H1 (cell line): ENCODE measurements at places on chromosomes 12 and 14. TPM values are rescaled to one million over a fixed set of nuclear protein-coding genes. Genes with fewer than 3 reads are reported as not detected.

SETD3 gene
- total RNA-seq, result 60.1 and 64.0 TPM in 2 replicates

RFLNA gene
- 6.4 and 8.1 TPM in 2 replicates for total RNA-seq

PLD4 gene
- 0.04 TPM in 1 of 2 replicates, not detected in the other for total RNA-seq

CLEC7A gene
- 0.15 TPM in 1 of 2 replicates, not detected in the other for total RNA-seq

GUCY2C gene
- 2.5 and 3.2 TPM in 2 replicates for total RNA-seq
